G401 (cell line): ENCODE measurements at places on chromosomes 5 and 9. TPM values are rescaled to one million over a fixed set of nuclear protein-coding genes. Genes with fewer than 3 reads are reported as not detected.

ALDH1B1 gene
- total RNA-seq, result 61.8 and 87.4 TPM in 2 replicates

FRMD3 gene
- total RNA-seq, result 0.06 TPM in 1 of 2 replicates, not detected in the other

- DNase-seq, result no peak
Observed at GRCh38 chr9:89815903-89816573, 211.2 kb downstream of the GADD45G start.

IRX2 gene
- not detected in 2 replicates for total RNA-seq
